ENCODE measurements at places on chromosomes 3 and 15.
A peak's percentile ranks its signal among the peaks of the same experiment; 100 is the strongest.

GRCh38 chr15:65355988-65356353, 21.8 kb downstream of the IGDCC3 start:
- no peak for DNase-seq

DNA sequence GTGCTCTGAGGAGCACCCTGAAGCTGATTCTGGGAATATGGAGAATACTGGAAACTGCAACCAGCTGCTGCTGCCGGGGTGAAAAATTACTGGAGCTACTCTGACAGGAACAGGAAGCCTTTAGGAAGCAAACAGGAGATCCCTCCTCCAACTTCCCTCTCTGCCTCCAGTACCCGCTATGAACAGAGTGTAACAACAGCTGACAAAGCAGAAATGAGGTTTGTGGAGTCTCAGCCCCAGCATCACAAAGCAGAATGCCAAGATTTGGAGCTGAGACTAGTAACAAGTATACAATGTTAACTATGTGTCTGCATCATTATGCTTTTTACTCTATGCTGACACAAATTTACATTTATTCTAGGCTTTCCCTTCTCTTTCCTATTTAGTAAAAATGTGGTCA, 22.7 kb upstream of the PIAS1 start:
- no peak for DNase-seq

DNA sequence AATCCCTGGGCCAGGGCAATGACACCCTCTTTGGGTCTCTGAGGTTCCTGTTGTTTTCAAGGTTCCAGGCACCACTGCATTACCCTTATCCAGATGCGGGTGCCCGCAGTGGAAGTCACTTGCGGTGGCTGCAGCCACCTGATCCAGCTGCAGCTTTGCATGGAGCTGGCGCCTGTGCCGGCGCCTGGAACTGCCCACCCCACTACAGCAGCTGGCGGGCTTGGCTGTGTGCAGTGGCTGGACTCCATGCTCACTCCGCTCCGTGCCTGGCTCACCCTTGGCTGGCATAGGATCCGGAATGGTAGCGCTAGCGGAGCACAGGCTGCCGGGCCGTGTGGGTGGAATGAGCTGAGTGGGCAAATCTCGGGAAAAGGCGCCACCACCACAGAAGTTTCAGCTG, 832.6 kb upstream of the CADM2 start:
- no peak for DNase-seq

GRCh38 chr3:185824051-185825005, 514 bp downstream of the IGF2BP2 start:
- DNase-seq, result no peak

- no peak for DNase-seq
Observed at GRCh38 chr3:42963269-42963668, 15.8 kb upstream of the GASK1A start.

DNA sequence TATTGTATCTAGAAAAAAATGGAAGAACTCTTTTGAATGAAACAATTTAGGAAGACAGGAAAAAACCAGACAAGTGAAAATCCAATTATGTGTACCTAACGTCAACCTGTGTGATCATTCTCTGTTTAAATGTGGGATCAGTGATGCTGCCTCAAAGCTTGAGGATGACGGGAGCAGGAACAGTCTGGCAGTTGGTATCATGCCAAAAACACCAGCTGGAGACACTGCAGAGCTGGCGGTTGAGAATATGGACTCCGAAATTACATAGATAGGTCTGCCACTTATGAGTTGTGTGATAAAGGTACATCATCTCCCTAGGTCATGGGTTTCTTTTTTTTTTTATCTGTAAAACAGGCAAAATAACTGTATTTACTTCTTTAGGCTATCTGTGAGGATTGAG, 480.5 kb downstream of the CNTN4 start:
- no peak for DNase-seq

- no peak for DNase-seq
Observed at GRCh38 chr3:150740733-150741496, 22.1 kb downstream of the SIAH2 start.

DNA sequence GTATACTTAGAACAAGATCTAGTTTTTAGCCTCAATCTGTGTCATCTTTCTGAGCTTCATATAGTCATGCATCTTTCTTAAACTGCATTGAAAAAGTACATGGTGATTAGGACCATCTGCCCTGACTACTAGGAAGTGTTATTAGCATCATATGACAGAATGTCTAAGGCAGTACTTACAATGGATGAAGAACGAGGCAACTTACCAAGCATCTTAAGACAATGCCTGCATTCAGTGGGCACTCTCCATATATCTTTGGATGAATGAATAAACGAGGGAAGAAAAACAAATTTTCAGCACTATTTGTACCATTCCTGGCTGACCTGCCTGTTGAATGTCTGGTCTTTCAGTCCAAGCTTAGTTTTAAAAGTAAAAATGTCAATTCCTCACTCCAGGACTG, 185.4 kb upstream of the EPHA3 start:
- DNase-seq, result no peak

DNA sequence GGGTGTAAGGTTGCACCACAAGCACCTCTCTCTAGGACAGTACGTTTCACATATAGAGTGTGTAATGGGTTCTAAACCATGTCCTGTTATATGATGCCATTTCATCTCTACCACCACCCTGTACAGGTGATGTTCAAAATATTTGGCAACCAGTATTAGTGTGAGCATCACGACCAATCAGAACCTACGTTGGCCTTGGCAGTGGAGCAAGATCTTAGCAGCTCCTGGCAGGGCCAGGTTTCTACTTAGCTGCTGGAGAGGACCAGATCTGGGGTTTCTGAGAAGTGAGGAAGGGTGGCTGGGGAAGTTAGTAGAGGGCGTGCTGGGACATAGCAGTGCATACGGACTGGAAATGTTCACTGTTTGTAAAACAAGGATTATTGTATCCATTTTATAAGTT, 23.1 kb upstream of the MITF start:
- DNase-seq, result no peak

GRCh38 chr3:48552111-48552951, 4.3 kb downstream of the PFKFB4 start:
- DNase-seq, result no peak

DNA sequence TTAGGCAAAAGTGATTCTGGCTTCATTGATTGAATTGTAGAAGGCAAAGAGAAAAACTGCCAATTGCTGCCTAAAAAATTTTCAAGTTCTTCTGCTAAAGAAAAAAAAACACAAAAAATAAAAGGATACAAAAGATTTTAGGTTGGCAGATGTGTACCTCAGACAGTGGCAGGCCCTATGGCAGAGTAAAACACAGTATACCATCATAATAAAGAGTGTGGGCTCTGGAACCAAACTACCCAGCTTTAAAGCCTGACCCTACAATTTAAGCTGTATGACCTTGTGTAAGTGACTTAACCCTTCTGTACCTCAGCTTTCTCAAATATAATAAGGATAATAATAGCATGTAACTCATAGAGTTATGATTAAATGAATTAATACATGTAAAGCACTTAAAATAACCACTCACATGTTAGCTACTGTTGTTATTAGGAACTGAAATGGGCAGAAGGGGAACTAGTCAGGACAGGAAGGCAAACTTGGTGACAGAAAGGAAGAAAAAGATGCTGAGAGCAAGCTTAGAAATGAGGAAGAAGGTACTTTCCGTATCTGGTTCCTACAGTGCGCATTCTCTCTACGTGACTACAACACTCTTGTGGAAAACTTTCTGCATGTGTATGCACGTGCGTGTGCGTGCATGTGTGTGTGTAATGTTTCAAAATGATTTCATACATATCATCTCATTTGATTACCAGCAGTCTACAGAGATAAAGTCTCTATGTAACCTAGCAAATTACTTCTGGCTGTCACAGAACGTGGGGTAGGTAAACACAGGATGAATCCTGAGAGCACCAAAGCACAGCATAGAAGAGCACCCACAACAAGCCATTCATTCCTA, 13.6 kb upstream of the GATM start:
- DNase-seq, result no peak

DNA sequence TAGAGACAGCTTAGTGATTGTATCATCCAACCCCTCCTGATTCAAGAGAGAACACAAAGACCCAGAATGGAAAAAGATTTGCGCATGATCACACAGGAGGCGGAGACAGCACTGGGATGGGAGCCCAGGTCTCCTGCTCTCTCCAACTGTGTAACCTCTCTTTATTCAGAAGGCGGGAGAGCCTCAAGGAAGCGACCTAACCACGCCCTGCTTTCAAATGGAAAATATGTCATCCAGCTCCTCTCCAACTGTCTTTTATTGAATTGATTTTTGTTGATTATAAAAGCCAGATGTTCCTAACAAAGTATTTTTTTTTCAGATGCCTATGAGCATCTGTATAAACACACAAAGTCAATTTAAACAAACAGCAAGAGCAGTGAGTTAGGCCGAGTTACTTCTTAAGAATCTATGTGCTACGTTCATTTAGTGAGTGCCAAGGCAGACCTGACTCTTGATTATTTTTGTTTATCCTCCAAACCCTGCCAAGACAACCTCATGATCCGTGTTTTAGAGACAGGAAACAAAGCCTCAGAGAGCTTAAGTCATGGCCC, 74.5 kb downstream of the BFSP2 start:
- no peak for DNase-seq

DNA sequence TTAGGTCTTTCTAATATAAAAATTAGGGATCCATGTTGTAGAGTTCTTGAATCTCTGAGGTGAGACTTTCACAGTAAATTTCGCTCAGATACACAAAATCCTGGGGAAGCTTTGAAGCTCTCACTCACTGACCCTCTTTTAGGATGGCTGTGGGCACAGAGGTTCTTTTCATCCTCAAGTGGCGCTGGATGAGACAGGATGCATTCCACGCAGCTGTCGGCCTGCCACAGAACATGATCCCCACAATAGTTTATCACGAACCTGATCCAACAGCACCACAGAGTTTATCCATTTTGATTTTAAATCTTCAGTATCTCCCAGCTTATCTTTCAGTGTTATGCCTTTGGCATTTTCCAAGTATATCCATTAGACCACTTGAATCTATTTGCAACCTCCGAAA, 91.9 kb downstream of the WDR76 start:
- no peak for DNase-seq

DNA sequence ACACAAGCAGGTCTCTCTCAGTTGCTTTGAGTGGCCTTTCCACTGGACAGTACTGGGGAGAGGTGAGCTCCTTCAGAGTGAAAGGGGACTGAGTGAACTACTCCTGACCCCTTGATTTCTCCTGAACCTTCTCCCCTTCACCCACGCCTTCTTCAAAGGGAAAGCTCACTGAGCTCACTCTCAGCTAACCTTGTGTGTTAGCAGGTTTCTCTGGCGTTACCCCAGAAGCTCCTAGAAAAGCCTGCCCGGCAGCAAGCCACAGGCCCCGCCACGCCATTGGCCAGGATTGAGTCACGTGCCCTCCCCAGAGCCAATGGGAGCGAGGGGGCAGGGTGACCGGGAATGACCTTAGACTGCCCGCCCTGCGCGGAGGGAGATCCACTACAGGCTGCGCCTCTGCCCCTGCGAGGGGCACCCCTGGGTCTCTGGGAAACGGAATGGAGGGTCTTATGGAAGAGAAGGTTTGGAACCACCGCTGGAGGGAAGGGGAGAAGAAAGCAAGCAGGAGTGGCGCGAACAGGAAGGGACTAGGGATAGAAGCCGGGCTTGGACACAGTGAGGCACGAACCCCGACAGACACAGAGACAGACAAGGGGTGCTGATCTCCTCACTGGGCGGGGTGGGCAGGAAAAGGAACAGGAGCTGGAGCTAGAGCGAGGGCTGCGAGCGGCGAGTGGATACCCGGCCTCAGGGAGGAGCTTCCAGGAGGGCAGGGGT, 17.4 kb upstream of the CLK3 start:
- peak; percentile 72 for DNase-seq

GRCh38 chr3:65837604-65838003, 201.1 kb downstream of the MAGI1 start:
- DNase-seq, result no peak

- DNase-seq, result no peak
Observed at GRCh38 chr3:74623261-74623836, 8.9 kb upstream of the CNTN3 start.

- no peak for DNase-seq
Observed at GRCh38 chr3:170772175-170772574, 97.8 kb downstream of the RPL22L1 start.

DNA sequence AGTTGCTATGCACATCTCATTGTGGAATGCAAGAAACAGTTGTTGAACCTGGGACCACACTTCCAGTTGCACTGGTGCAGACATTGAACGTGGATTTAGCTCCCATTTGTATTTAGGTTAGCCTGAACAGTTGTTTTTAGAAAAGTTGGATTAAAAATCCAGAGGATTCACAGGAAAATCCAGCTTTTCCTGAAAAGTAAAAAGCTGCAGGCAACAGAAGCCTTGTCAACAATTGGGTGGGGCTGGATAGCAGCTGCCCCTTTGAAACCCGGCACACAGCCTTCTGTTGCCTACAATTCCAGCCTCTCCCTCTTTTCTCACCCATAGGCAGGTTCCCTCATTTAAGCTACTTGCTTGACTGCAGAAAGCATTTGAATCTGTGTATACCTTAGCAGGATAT, 165.3 kb upstream of the TBL1XR1 start:
- no peak for DNase-seq

DNA sequence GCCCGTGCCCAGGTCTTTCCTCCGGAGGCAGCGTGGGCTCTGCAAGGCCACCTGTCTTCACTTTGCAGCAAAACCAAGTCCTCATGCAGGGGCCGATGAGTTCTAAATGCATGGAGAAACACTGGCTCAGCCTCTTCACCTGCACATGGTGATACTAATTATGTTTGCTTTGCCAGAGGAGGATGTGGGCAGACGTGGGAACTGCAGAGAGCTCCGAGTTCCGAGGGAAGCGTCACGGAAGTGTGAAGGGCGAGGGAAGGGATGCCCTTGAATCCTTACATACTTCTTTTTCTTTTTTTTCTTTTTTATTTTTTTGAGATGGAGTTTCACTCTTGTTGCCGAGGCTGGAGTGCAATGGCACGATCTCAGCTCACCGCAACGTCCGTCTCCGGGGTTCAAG, 74.8 kb downstream of the GABRG3 start:
- no peak for DNase-seq

DNA sequence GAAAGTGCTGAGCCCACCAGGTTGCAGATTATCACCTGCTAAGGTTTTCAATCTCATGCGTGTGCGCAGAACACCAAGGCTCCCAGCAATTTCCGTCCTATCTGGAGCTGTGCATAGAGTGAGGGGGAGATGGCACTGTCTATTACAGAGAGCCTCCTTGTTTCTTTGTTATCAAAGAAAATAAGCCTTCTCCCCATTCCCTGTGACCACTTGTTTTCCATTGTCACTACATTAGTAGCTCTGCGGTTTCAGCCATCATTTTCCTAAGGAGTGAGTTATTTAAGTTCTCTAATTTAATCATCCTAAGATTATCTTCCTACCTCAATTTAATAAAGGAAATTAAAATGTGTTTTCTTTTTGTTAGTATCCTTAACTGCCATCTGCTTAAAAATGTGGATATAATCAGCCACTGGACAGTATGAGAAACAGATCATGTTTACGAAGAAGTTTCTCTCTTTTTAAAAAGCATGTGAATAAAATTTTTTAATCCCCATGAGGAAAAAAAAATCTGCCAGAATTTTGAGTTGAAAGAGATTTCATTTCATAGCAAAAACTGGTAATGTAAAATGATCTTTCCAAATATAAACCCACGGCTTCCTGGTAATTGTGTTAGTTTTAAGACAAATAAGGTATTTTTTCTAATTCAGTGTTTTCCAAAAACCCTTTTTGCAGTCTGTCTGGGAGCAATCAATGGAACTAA, 172.3 kb upstream of the UBE2E1 start:
- DNase-seq, result no peak

- no peak for DNase-seq
Observed at GRCh38 chr15:56869573-56869972, 48.9 kb upstream of the TCF12 start.
